ENCODE measurements at places on chromosomes 11 and 22. TPM values are rescaled to one million over a fixed set of nuclear protein-coding genes. Genes with fewer than 3 reads are reported as not detected.

GRCh38 chr11:78231962-78232501, 43.3 kb downstream of the USP35 start:
- no peak for DNase-seq

DNA sequence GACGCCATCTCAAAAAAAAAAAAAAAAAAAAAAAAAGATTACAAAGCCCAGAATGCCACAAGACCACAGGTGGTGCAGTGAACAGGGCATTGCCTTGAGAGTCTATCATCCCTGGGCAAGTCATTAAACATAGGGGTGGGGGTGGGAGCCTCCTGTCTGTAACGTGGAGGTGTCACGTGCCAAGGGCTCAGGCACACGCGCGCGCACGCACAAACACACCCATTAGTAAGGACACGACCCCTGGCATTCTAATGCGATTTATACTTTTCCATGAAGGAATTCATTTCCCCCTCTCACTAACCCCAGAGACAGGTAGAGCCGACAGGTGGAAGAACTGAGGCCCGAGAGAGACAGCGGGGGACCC, 5.8 kb upstream of the GCAT start:
- DNase-seq, result no peak

DNA sequence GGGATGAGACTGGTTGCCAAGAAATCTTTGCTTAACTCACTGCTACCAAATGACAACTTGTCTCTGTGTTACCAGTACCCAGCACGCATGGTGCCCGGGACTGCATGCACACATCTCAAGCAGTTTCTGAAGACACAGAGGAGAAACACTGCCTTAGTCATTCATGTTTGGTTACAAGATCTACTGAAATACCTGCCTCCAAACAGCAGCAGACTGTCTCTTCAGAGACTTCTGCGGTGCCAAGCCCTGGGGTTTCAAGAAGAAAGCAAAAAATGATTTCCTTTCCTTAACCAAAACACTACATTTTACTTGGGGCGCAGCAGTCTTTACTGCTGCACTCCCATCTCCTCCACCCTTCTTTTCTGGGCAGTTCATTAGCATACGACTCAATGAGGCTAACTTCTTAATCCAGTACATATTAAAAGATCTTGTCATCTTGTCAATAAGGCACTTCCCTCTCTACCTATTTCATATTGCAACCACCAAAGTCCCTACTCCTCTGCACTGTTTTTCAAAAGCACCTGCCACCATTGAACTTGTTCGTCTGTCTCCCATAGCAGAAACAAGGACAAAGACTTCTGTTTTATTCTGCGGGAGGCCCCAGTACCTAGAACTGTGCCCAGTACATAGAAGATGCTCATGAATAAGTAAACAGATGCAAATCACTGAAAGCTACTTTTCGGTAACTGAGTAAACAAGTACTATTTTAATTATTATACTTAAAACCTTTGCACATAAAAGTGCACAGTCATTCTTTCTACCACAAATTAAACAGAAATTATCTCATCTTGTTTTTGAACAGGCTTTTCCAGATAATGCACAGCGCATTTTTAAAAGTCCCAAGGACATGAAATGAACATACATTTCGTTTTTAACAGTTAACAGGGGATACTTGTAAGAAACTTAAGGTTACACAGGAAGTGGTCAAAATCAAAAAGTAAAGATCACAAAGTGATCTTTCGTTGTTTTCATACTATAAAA, 4.0 kb downstream of the NAP1L4 start:
- no peak for DNase-seq

PHOX2A gene
- not detected for total RNA-seq

CYTH4 gene
- 1.3 TPM for total RNA-seq

DNA sequence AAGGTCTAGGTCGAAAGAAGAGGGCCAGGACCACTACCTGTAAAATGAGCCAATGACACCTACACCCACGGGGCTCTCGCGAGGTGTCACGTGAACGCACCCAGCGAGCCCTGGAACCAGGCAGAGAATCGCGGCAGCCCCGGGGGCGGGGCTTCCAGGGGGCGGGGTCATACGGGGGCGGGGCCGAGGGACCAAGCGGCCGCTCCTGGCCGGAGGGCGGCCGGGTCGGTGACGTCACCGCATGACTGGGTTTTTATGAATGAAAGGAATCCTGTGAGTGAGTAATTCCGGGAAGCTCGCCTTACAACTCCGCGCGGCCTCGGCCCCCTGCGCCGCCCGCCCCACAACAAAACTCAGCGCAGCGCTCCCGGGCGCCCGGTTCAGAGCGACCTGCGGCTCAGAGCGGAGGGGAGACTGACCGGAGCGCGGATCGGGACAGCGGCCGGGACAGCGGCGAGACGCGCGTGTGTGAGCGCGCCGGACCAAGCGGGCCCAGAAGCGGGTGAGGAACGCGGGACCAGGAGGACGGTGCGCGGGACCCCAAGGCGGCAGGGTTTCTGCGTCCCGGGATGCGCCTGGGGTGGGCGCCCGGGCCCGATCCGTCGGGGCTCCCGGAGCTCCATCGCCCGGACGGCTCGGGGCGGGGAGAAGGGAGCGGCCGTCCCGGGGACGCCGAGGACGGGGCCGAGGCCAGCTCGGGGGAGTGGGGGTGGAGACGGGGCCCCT, at the start of gene MAFF:
Gene MAFF, plus strand, starts transcription at position 284 of the 726 bp plus-strand sequence. CDS start 11,860 bp downstream, outside the sequence.
- DNase-seq, result no peak

DNA sequence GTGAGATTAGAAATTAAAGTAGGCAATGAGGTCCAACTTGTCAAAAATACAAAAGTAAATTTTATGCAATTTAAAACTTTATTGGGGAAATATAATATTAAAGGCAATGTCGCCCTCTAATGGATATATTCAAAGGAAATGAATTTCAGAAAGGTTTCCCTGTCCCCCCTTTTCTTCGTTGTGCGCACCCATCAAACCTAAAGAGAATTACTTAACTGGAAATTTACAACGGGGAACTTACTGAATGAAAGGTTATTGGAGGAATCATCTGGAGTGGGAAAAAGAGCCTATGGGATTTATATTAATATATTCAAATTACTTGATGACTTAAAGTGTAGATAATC, 1.7 kb upstream of the ABTB2 start:
- DNase-seq, result no peak

GRCh38 chr22:39932918-39933649, 27.1 kb upstream of the TMA7B start:
- peak; percentile 12 for DNase-seq

- DNase-seq, result no peak
These were observed 2.6 kb downstream of the NELL1 start for GRCh38 chr11:20671856-20672546.

SOX6 gene
- 0.21 TPM for total RNA-seq

DNA sequence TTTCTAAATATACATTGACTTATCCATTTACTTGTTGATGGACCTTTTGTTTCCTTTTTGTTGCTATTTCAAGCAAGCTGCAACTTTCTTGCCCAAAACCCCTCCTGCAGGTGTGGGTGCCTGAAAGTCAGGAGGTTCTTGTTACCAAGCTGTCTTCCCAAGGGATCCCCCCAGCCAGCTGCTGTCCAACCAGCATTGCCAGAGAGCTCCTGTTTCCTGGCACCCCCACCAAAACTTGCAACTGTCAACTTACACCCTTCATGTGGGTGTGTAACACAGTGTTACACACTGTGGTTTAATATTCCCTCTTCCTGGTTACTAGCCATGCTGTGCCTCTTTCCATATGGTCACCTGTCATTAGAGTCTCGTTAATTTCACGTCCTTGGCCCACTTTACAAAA, 1.6 kb upstream of the KRTAP5-1 start:
- DNase-seq, result no peak

DNA sequence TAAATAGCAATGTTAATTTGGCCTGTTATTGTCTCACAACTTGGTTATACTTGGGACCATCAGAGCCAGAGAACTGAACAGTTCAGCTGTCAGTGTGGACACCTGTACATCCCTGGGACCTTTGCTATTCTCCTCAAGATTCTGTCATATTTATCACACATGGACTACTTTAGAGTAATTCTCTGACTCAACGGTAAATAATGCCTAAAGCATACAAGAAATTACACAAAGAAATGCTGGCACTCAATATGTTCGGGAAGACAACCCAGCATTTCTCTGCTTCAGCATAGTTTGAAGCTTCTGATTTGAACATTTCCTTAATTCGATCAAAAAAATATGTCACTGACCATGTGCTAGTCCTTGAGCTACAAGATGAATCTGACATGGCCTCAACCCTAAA, 34.6 kb upstream of the MMP13 start:
- no peak for DNase-seq

IRAG1 gene
- total RNA-seq, result 0.21 TPM

- DNase-seq, result no peak
These were observed 95.5 kb downstream of the PGR start for GRCh38 chr11:101034076-101034475.

RAB36 gene
- total RNA-seq, result 4.1 TPM

DNA sequence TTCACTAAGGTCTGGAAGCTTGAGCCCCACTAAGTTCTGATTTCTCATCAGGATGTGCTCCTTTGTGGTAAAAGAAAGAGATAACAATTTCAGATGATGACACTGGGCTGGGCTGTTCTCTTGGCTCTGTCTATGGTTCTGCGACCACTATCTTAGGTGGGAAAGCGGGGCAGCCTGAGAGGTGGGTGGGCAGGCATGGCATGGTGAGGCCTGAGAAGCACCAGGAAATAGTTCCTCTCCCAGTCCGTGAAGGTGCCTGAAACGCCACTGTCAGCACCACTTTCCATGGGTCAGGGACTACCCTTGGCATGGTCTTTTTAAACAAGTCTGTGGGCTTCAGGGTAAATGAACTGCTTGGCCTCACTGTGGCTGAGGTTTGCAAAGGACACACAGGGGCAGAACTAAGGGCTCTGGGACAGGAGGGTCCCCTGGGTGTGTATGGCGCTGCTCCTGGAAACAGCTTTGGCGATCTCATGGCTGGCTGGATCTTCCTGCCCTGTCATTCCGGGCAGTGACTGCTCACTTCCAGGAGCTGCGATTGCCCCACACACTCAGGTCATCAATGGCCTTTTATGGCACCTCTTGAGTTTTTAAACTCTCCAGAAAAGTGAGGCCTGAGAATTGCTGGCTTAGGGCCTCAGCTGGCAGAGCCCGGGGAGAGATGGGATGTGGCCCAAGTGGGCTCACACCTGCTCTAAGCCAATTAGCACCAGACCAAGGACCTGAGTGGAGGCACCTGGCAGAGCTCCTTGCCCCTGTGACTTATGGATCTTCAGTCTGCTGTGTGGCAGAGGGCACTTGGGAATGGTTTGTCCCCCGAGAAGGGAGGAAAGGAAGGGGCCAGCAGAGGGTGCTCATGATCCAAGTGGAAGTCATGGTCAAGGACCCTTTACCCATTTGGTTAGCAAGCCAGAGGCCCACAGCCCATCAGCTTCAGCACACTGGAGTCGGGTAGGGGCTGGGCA, 55.6 kb upstream of the LYVE1 start:
- DNase-seq, result peak; percentile 33

DNA sequence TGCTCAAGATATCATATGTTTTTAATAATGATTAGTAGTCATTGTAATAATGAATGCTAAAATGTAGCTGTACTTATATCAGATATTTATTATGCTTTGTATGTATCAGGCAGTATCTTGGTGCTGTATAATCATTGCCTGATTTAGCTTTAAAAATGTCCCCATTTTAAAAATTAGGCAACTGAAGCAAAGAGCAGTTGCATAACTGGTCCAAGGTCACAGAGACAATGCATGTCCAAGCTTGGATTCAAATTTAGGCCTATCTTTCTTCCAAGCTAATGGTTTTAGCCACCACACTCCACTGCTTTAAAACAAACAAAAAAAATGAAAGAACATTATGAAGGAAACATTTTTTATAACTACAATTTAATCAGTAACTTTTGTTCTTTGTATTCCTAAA, 725.8 kb upstream of the RAG2 start:
- DNase-seq, result no peak

GRCh38 chr11:84103096-84103495, 816.9 kb upstream of the CCDC90B start:
- no peak for DNase-seq
